ENCODE measurements at places on chromosomes 7 and 10. TPM values are rescaled to one million over a fixed set of nuclear protein-coding genes. Genes with fewer than 3 reads are reported as not detected.
A peak's percentile ranks its signal among the peaks of the same experiment; 100 is the strongest.

DNA sequence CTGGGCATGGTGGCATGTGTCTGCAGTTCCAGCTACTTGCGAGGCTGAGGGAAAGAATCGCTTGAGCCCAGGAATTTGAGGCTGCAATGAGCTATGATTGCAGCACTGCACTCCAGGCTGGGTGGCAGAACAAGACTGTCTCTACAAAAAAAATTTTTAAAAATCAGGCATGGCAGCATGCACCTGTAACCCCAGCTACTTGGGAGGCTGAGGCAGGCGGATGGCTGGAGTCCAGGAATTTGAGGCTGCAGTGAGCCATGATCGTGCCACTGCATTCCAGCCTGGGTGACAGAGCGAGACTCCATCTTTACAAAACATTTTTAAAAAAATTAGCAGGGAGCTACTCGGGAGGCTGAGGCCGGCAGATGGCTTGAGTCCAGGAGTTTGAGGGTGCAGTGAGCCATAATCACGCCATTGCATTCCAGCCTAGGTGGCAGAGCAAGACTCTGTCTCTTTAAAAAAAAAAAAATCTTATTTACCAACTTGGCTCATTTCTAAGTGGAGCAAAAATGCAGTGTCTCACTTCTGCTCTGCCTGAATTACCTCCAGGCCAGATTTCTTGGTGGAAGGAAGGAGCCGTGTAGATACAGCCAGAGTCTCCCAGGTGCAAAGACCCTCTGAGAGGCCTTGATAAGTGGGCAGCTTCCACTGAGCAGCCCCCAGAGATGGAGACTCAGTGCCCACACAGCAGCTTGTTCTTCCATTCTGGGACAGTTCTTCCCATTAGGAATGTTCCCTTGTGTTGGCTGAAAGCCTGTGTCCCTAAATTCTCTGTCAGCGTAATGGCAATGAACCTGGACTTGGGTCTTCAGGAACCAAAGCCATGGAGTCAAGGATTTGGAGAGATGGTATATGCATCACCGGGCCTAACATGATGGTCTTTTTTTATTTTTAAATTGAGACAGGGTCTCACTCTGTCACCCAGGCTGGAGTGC, 30.0 kb downstream of the GTF2IRD1 start:
- DNase-seq, result no peak

The LAMB1 gene
- total RNA-seq, result 104 TPM

GRCh38 chr10:93666030-93666429, 36.4 kb downstream of the FRA10AC1 start:
- no peak for DNase-seq

The DYNC1I1 gene
- total RNA-seq, result 1.3 TPM

The FAM25G gene
- not detected for total RNA-seq

The TLX1 gene
- total RNA-seq, result not detected

GRCh38 chr7:155188821-155189581, 108.7 kb upstream of the INSIG1 start:
- no peak for DNase-seq

The GNGT1 gene
- total RNA-seq, result not detected

GRCh38 chr10:30284865-30285594, 64.0 kb downstream of the MTPAP start:
- no peak for DNase-seq

The MLXIPL gene
- total RNA-seq, result 10.7 TPM

The SPDYE16 gene
- 0.18 TPM for total RNA-seq

The OR2A7 gene
- 12.1 TPM for total RNA-seq

GRCh38 chr10:28282336-28282735, 20.5 kb downstream of the MPP7 start:
- DNase-seq, result no peak

DNA sequence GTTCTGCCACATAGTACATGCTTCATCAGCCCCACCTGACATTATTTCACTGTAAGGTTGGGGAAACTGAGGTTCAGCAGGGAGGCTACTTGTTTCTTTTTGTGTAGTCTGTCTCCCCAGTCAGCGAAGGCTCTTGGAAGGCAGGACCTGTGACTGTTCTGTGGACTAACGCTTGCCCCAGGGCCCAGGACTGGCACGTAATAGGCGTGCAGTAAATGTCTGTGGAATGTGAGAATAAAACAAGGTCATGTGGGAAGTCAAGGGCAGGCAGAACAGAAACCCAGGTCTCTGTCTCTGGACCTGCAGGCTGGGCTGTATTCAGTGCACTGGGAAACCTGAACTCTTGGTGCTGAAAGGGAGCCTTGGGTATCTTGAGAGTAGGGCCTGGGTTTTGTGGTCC, 168.7 kb downstream of the RPS24 start:
- DNase-seq, result no peak

The OR9A2 gene
- not detected for total RNA-seq

DNA sequence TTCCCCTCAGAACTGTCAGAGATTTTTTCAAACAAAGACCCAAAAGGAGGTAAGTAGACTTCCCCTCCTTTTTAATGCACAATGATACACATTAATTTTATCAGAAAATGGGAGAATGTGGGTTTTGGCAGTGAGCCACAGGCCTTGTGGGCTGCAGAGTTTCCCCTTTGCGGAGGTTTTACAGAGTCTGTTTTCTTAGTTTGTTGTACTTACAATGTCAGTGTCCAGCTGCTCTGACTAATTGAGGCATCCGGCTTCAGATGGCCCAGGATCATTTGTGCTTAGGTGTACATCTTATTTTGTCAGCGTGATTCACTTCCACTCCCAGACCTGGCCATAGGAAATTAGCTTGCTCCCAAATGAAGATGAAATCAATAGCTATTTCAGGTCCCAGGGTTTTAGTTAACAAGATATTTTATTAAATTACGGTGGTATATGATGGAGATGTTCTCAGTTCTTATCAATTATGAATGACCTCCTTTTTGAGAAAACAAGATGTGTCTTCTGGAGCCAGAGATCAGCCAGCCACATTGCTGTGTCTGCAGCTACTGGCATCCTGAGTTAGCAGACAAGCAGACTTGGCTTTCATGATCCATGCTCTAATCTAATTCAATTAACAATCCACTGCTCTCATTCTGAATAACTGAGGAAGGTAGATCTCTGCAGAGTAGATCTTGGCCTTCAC, 1086.6 kb upstream of the SORCS1 start:
- DNase-seq, result no peak

The UCMA gene
- not detected for total RNA-seq

The SBDS gene
- 98.9 TPM for total RNA-seq

GRCh38 chr10:113035732-113036312, 85.8 kb downstream of the TCF7L2 start:
- DNase-seq, result no peak

The CDNF gene
- 1.3 TPM for total RNA-seq

DNA sequence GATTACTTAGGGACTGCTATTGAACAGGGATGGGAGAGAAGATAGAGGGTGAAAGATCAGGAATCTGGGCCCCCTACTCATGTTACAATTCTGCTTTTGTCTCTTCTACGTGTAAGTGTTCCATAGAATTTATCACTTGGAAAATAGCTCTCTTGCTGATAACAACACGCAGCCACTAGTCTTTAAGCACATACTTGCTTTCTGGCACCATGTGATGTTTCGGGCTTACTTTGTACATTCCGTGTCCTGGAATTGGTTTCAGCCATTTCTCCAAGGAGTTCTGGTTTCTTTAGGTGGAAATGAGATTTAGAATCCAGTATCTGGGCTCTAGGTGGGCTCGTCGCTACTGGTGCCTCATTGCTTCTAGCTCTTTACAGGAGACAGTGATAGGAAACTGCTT, 59.7 kb downstream of the TFAM start:
- no peak for DNase-seq

DNA sequence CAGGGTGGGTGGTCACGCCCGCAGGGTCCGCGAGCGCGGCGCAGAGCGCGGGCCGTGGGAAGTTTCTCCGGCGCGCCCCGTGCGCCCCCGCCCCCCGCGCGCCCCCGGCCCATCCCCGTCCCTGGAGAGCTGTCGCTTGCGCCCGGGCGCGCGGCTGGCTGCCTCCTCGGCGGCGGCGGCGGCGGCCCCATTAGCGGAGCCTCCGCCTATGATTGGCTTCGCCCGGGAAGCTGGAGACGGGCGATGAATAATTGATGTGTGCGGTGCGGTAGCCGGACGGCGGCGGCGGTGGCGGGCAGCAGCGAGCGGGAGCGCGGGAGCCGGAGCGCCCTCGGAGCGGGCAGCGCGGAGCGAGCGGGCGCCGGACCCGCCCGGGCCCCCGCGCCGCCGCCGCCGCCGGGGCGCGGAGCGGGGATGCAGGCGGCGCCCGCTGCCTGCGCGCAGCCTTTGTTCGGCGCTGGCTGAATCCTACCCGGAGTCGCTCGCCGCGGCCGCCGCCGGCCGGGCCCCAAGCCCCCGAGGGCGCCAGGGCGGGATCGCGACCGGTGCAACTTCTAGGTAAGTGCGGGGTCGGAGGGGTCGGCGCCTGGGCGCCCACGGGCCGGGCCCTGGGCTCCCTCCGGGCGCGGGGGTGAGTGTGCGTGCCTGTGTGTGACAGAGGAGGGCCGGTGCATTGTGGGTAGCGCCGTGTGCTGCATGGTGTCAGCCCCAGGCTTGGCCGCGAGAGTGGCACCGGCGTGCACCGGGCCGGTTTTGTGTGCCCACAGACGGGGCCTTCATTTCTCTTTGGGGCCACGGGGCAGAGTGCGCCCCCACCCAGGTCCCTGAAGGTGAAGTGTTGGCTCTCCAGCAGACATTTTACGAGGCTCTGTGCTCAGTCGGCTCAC, 103.8 kb upstream of the PPIF start:
- peak; percentile 64 for DNase-seq

DNA sequence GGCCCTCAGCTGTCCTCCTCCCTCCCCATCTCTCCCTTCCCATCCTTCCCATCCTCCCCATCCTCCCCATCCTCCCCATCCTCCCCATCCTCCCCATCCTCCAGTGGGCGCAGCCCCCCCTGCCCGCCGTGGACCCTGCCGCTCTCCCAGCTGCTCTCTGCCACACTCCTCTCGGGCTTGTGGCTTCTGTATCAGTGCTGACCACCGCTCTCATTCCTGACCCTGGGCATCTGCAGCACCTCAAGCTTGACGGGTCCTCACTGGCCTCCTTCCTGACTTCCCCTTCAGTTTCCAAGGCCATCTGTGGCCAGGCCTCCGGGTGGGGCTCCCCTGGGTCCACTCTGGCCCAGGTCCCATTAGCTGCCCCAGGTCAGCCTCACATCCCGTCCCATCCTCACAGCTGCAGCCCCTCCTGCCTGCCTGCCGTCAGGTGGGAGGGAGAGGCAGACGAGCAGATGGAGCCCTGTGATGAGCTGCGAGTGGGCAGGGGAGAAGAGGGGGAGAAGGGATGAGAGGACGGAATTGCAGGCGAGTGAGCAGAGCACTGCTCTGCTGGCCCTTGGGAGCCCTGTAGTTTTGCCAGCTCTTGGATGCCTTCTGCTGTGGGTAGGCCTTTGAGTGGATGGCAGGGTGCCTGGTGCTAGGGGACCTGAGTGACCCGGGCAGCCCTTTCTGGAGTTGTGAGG, 35.7 kb downstream of the LHPP start:
- no peak for DNase-seq

DNA sequence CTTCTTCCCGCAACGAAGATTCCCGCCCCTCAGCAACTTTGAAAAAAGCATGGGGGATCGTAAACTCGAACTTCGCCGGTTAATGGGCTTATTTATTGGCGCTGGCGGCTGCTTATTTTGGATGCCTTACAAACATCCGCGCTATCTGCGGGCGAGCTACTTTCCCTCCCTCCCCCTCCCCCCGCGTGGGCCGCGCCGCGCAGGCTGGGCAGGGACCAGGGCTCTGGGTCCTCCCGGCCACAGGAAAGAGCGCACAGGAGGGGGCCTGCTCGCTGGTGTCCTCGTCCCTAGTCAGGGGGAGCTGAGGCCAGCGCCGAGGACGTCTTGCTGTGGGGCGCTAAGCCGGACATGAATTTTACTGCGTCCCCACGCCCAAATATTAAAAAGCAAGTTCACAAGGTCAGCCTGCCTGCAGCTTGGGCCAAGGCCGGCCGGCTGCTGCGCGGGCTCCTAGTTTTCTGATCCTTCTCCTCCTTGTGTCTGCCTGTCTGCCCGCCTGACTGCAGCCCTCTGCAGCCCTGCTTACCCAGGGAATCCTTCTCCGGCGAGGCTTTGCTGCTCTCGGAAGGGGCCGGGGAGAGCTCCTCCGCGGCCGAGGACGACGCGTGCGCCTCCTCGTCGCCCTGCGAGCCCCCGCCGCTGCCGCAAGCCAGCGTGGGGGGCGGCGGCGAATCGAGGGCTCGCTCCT, 1.2 kb downstream of the HOXA10 start:
- peak; percentile 40 for DNase-seq

DNA sequence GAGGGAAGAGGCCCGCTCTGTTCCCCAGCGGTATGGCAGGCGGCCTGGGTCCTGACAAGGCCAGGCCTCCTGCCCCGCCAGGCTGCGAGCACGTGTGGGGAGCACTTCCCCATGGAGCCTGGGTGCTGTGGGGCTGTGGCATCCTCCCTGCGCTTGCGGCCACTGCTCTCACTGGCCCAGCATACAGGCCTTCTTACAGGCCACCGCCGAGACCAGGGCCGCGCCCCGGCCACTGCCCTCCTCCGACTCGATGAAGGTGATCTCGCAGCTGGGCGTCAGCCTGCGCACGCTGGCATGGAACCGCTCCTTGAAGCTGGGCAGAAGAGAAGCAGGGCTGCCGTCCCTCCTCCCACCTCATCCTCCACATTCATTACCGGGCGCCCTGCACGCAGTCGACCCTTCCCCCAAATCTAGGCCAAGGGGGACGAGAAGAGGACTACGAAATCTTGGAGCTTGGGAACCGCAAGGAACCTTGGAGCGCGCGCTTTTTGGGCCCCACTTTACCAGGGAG, 3.9 kb upstream of the MYL7 start:
- DNase-seq, result no peak

- no peak for DNase-seq
Observed at GRCh38 chr10:13019280-13019679, 17.8 kb upstream of the CCDC3 start.

GRCh38 chr7:126803060-126803665, 449.6 kb downstream of the GRM8 start:
- DNase-seq, result no peak
